ENCODE measurements at places on chromosomes 7 and 10.

DNA sequence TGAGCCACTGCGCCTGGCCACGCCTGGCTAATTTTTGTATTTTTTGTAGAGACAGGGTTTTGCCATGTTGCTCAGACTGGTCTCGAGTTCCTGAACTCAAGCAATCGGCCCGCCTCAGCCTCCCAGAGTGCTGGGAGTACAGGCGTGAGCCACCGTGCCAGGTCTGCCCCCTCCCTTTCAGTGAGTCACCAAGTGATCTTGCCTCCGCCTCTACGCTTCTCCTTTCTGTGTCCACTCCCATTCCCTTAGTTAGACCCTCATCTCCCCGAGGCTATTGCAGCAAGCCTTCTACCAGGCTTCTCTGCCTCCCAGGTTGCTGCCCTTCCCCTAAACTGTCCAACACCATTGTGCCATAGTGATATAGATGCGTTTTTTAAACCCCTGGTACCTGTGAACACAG lies 32.9 kb downstream of the CDC123 start:
- DNase-seq, result no peak

GRCh38 chr7:73668103-73668885 lies 663 bp downstream of the VPS37D start:
- no peak for DNase-seq

- DNase-seq, result peak; percentile 89
Observed at GRCh38 chr7:16708980-16709379, 44.6 kb upstream of the TSPAN13 start.

GRCh38 chr10:108872854-108873253 lies 1050.5 kb downstream of the XPNPEP1 start:
- no peak for DNase-seq

DNA sequence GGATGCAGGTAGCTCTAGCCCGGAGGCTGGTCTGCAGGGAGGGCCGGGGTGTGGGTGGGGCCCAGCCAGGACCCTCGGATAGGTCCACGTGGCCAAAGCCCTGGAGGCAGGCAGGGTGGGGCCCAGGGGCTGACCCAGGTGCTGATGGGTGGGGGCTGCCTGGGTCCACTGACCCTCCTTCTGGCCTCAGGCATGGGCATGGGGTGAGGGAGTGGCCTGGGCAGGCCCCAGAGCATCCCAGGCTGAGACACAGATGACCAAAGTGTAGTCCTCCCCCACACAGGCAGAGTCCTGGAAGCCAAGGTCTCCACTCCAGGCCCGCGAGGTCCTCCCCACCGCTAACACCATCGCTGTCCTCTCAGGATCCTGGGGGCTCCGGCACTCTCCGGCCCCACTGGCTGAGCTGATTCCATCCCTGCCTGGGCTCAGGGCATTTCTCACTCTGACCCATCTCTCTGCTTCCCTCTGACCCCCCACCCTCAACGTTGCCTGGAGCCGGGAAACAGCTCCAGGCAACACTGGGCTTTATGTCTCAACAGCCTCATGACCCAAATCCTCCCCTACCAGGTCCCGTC lies 20.7 kb upstream of the PPP2R2D start:
- DNase-seq, result no peak

DNA sequence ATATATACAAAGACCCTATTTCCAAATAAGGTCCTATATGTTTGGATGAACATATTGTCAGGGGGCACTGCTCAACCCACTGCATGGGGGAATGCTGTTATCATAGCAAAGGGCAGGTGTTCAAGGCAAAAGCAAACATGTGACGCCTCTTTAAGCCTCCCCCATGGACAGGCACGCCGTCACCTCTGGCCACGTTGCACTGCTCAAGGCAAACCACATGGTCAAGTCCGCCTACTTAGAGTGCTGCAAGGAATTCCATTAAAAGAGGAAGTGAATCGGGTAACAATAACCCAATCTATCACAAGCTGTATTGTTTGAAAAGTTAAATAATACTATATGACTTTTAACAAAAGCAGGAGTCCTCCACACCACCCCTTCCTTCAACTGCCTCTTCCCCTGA lies 8.8 kb upstream of the CALD1 start:
- no peak for DNase-seq

GRCh38 chr7:149616898-149617297 lies 119.3 kb upstream of the ZNF746 start:
- DNase-seq, result no peak

GRCh38 chr10:61835069-61835945 lies 66.2 kb upstream of the ARID5B start:
- peak; percentile 76 for DNase-seq

DNA sequence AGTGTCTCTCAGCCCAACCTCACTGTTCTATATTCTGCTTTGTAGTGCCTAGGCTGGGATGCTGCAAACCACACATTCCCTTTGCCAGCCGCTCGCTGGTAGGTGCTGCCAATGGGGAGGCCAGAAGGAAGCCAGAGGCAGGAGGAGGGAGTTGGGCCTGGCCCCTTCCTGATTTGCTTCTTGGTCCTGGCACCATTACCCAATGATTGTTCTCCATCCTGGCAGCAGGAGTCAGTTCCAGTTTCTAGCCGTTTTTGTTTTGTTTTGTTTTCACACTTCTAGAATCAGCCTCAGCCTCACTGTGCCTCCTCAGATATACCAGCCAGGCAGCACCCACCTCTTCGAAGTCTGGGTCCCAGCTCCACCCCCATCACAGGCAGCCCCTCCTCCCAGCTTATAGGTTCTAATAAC lies 27.4 kb upstream of the LOXL4 start:
- no peak for DNase-seq

DNA sequence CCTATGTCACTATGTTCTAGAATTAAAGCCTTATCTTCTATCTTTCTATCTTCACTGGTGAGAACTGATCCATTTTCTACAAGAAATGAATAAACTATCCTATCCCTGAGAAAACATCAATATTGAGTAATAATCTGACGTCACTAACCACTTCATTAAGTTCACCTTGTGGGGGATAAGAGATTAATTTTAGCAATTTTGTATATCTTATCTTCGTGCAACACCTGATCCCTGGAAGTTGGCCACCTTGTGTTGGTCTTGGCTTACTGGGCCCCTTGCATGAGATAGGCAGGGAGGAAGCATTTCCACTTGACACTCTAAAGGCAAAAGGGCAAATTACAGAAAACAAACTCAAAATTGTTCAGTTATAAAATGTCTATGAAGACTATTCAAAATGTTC lies 20.1 kb upstream of the OR6B1 start:
- DNase-seq, result peak; percentile 70

GRCh38 chr10:47057471-47057870 lies 146.2 kb downstream of the PTPN20 start:
- no peak for DNase-seq

DNA sequence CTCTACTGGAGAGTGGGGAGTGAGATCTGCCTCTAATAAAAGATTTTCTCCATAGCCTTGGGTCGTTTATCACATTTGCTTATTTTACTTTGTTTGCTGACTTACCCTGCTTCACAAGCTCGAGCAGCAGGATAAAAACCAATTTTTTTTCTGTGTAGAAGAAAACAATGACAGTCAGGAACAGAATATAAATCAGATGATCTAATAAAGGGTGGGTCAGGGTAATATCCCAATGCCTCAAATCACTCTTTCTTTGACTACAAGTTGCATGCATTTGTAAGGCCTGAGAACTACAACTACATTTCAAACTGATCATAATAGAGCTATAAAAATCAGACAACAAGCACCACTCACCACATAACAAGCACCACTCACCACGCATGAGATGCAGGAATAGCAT lies 174.4 kb upstream of the ADARB2 start:
- no peak for DNase-seq

DNA sequence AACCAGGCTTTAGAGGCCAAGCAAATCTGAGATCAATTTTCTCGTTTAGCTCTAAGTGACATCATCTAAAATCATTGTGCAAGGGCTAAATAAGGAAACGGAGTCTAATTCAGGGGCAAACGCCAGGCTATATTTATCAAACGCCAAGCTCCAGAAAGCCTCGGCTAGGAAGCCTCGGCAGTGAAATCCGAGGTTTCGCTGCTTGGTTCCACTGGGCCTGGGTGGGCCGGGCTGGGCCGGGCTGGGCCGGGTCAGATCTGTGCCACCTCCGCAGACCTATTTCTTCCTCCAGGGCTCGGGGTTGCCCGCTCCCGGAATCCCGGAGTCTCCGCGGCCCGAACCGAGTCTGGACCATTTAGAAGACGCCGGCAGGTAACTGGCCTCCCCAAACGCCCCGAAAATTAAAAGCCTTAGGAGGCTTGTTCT lies 459 bp upstream of the FEZF1 start:
- no peak for DNase-seq

DNA sequence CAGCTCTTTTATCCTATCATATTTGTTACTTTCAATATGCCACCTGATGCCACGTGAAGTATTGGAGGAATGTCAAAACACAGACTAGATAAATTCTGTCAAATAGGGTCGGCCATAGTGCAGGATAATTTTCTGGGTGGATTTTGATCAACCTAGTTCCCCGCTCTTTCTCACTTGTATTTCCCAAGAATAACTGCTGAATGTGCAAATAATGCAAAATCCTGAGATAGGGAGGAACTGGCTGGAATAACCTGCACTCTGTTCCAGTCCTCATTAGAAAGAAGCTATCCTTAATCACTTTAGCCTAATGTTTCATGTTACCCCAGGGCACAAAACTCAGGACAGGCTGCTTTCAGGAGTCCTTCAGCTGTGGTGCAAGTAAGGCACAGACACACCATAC lies 33.9 kb downstream of the ZWINT start:
- no peak for DNase-seq

GRCh38 chr7:713139-713457 lies 13.4 kb upstream of the DNAAF5 start:
- DNase-seq, result no peak

GRCh38 chr7:13161125-13161524 lies 473.7 kb downstream of the ARL4A start:
- DNase-seq, result no peak

DNA sequence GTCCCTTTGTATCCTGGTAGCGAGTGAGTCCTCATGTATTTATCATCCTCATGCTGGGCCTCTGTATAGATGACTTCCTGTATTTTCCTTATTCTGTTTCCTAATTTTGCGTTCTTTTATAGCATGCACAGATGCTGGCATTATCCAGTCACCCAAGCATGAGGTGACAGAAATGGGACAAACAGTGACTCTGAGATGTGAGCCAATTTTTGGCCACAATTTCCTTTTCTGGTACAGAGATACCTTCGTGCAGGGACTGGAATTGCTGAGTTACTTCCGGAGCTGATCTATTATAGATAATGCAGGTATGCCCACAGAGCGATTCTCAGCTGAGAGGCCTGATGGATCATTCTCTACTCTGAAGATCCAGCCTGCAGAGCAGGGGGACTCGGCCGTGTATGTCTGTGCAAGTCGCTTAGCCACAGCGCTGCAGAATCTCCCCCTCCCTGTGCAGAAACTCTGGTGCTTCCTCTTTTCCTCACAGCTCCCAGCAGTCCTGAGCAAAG lies 183.1 kb upstream of the PRSS58 start:
- no peak for DNase-seq

DNA sequence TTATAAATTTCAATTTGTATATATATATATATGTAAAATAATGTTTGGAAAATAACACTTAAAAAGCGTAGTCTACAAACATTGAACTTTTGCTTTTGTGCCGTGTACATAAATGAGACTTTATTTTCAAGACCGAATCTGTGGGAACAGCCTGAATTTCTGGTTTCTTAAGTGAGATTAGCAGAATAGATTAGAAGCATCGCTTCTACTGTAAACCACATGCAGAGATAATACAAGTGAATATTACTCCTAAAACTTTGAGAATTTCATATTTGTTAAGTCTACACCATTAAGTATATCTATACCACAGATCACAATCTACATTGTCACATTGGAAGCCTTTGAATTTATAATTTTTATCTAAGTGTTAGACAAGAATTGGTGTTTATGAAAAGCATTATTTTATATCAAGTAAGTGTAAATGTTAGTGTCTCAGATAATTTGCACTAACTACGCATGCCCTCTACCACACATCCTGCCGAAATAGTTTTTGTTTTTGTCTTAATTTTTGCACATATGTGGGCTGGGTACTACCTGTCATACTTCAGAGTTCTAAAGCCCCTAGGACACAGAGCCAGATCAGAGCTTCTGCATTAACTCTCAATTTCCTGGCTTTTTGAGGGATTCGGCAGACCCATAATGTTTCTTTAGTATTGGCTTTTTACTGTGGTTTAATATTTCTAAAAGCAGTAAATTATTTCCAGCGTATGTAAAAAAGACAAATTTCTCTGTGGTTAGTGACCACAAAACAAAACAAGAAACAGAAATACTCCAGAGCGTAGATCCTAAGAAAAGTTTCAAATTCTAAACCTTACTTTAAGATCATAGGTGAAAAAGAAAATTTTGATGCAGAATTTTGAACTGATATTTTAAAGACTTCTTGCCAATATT lies 20.0 kb downstream of the TWIST1 start:
- no peak for DNase-seq

DNA sequence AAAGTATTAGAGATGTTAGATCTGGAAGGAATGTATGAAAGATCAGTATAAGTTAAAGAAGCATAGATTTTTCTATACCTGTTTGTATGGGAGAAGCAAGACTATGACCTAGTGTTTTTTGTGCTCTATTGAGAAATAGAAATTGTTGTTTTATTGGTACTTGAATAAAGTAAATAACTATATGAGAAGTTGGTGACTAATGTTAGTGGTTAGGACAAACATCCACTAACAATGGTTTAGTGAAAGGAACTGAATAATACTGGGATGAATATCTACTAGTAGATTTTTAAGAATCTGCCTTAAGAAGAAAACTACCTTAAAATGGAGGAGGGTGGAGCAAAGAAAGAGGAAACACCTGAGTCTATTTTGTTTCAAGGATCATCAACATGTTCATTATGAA lies 521.1 kb upstream of the POT1 start:
- DNase-seq, result no peak

DNA sequence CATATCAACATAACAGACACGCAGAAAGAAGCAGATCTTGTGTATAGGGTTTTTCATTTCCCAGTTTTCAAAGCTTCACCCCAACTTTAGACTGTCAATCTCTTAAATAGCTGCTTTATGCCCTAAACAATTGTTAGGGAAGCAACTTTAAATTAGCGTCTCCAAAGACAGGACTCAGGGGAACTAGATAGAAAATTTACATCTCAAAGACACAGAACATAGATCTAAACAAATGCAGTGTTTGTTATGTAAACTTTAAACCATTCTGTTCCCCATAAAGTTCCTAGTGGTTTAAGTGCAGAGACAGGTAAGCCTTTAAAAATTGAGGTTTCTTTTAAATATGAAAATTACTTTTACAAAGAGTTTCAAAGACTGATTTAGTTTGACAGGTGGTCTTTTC lies 379.2 kb upstream of the GHITM start:
- DNase-seq, result no peak

GRCh38 chr7:48511080-48511479 lies 339.8 kb downstream of the ABCA13 start:
- DNase-seq, result no peak
